ENCODE measurements at places on chromosomes 7 and 10.
A peak's percentile ranks its signal among the peaks of the same experiment; 100 is the strongest.

DNA sequence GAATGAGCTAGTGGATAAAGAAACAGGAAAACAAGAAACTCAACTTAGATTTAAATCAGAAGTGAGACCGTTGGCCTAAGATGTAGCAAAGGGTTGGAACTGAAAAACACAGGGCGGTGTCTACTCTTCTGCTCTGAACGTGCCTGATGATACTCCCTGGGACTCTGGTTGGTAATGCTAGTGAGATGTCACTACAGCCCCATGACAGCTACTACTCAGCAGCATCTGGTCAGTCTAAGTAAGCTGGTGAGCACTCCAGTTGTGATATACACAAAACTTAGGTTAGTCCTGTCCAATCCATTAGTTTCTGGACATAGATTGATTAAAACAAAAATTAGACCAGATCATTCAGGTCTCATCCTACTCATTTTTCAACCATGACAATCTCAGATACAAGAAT is 15.4 kb downstream of the MYPN start:
- no peak for DNase-seq

DNA sequence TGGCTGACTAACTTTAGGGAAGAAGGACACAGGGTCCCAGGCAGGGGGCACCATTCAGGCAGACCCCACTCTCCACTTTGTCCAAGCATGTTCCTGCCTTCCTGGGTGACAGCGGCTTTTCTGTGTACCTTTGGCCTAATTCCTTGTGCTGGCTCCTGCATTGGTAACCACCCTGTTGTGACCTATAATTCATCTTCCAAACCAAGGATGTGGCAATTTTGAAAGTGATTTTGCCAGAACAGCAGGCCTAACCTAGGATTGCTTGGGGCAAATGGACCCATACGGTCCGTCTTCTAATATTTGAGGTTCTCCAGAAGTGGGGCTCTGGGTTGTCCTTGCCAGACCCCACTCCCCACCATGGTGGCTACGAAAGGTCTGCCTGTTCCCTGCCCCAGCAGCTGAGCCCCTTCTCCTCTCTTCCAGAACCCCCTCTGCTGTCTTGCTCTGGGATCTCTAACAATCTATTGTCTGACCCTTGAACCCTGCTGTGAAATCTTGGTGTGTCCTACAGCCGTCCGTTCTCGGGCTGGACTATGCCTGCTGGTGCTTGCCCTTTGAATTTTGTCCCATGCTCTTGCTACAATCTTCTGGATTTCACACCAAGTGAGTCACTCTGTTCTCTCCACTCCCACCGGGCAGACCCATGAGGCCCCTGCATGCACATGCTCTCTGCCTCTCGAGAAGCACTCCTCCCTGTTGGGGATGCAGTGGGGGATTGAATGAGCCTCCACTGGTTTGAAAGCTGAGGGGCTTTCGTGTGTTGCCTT is 316.0 kb downstream of the CXCL12 start:
- DNase-seq: no peak

DNA sequence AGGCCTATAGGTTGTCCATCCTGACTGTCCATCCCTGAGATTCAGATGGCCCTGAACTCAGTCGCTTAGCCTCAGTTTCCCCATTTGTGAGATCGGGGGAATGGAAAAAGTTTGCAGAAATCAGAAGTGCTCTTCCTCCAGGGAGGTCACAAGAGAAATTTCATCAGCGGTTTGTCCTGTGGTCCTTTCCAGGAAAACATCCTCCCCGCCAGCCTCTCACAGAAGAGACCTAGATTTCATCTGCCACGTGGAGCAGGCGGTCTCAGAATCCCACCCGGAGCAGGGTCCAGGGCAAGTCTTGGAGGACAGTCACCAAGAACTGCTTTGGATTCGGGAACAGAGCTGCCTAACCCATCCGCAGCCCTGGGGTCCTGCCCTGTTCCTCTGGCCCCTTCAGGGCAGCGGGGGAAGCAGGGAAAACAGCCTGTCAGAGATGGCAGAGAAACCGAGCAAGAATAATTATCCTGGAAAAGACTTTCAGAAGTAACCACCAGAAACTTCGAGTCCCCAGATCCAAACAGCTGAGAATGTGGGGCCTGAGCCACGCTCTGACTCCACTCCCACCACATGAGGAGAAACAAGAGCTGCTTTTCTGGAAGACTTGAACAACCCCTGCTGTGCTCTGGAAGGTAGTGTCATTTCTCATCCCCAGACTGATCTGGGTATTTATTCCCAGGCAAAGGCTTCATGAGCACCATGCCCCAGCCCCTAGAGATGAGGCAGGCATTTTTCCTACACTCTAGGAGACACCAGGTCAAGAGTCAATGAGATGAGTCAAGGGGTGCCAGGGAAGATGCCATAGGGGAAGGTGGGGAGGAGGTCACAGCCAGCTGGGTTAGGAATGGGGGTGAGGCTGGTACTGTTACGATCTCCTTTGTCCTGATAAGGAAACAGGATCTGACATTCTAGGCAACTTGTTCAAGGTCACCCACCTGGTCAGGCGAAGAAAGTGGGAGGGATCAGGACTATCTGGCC is 1.1 kb upstream of the TNS3 start:
- DNase-seq: no peak

GRCh38 chr7:68015122-68015977 is 1018.7 kb downstream of the TYW1 start:
- DNase-seq: no peak

DNA sequence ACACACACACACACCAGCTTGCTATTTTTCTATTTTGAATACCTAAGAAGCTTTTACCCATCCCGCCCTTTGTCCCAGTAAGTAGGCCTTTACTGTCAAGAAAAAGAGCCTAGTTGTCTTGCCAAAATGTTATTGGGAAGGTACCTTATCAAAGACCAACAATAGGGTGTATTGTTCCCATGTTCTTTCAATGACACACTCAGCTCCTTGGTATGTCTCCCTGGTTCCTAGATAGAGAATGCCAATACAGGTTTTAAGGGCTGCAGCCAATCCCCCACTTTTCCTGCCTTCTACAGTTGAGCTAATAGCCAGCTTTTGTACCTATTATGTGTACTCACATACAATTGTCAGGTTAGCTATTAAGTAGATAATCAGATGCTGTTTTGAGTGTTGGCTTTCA is 92.0 kb upstream of the LRRTM3 start:
- no peak for DNase-seq

GRCh38 chr7:130628901-130629300 is 39.6 kb downstream of the COPG2 start:
- DNase-seq: no peak

- DNase-seq: no peak
Observed at GRCh38 chr10:32065856-32066255, 9.6 kb upstream of the KIF5B start.

GRCh38 chr10:103712898-103713498 is 142.4 kb downstream of the SH3PXD2A start:
- peak; percentile 71 for DNase-seq

DNA sequence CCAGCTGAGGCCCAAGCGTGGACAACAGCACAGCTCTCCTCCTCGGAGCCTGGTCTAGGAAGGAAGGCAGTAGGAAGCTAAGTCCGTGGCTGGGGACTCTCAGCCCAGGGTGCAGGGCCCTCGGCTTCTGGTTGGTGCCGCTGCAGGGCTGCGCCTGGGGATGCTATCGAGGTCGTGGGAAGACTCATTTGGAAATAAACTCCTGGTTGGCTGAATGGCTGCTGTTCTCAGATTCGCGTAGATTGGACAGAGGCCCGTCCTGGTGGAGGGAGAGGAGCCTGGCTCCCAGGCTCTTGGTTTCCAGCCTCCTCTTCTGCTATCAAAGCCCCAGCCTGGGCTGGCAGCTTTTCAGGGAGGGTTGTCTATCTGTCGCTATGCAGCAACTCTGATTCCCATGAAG is 152.6 kb upstream of the FZD8 start:
- no peak for DNase-seq
